ENCODE measurements at places on chromosomes 7 and 10.

GRCh38 chr7:22109761-22110160 lies 164.1 kb upstream of the CDCA7L start:
- peak; percentile 22 for DNase-seq

GRCh38 chr7:95028683-95029082 lies 121.3 kb downstream of the PPP1R9A start:
- DNase-seq, result no peak

DNA sequence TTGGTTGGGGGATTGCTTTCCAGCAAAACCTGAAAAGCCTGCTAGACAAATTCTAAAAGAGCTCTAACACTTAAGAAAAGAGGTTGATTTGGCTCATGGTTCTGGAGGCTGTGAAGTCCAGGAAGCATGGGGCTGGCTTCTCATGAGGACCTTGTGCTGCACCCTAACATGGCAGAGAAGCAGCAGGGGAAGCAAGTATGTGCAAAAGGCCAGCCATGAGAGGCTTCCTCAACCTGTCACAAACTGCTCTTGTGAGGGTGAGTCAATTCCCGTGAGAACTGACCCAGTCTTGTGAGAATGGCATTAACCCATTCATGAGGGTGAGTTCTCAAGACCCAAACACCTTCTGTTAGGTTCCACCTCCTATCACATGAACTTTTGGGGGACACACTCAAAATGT lies 54.3 kb upstream of the IGFBP3 start:
- DNase-seq, result no peak

DNA sequence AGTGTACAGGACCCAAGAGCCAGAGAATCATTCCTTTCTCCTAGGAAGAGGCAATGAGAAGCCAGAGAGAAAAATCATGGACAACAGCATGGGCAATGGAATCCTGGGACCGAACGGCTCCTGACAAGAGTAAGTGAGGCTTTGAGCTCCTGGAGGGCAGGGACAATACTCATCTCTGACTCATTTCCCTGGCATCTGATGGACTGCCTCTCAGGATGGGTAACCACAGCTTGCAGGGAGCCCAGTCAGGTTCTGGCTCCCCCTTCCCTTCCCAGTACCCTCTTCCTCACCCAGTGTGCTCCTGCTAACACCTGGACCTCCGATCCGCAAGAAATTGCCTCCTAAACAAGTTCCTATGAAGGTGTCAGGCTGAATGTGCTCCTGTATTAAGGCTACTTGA lies 51.2 kb upstream of the SORCS3 start:
- DNase-seq, result no peak

GRCh38 chr7:47474937-47475879 lies 106.7 kb downstream of the TNS3 start:
- peak; percentile 83 for DNase-seq

GRCh38 chr10:44786286-44786850 lies 124.8 kb upstream of the TMEM72 start:
- peak; percentile 44 for DNase-seq

DNA sequence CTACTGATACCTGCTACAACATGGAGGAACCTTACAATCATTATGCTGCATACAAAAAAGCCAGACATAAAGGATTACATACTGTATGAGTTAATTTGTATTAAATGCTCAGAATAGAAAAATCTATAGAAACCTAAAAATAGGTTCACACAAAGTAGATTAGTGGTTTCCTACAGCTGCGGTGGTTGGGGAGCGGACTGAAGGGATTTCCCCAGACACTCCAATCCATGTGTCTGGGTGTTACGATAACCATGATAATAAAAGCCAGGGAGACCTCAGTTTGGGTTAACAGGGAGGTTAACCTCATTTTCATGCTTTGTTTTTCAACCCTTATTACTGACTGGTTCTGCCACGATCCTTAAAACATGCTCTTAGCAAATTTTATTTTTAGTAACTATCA lies 355.9 kb downstream of the KCNMA1 start:
- DNase-seq, result no peak

GRCh38 chr7:51328351-51328801 lies 11.8 kb upstream of the COBL start:
- DNase-seq, result no peak

- DNase-seq, result no peak
Measured at GRCh38 chr7:120436487-120437060, 163.6 kb downstream of the KCND2 start.

DNA sequence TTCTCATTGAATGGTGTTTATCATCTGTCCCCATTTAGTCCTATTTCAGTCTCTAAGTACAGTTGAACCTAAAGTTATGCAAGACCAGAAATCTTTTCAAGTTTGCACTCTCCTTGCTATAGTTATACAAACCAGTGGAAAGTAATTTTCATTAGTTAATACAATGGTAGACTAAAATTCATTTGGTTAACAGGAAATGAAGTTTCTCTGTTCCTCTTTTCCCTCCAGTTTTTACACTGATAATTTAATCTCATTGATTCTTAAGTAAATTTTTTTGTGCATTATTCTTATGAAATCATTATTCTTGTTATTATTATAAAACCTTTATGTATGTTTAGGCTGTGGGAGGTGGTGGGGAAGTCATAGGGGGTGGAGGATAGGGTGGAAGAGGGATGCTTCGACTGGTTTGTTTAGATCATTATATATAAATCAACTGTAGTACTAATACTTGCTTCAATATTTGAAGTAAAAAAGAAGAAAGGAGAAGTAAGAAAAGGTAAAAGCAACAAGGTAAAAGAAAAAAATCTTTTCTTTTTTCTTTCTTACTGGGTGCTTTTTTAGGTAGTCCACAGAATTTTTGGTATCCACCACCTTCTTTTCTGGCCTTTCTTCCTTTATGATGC lies 104.1 kb downstream of the GPR85 start:
- DNase-seq, result no peak

GRCh38 chr10:3803295-3803926 lies 18.4 kb upstream of the KLF6 start:
- DNase-seq, result no peak

GRCh38 chr10:62166331-62167131 lies 102.1 kb downstream of the RTKN2 start:
- DNase-seq, result no peak

- DNase-seq, result no peak
Measured at GRCh38 chr7:36781011-36781738, 56.9 kb upstream of the AOAH start.
